ENCODE measurements at places on chromosomes 1 and 21. TPM values are rescaled to one million over a fixed set of nuclear protein-coding genes. Genes with fewer than 3 reads are reported as not detected.

DNA sequence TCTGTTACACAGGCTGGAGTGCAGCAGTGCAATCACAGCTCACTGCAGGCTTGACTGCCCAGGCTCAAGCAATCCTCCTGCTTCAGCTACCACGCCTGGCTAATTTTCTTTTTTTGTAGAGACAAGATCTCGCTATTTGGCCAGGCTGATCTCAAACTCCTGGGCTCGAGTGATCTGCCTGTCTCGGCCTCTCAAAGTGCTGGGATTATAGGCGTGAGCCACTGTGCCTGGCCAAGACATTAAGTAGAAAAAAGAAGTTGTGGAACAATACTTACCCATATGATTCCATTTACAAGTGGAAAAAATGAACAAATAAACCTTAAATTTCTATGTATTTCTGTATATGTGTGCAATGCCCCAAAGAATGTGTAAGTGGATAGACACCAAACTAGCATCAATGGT is 30.3 kb upstream of the ID3 start:
- H3K4me1 ChIP-seq = peaks cover 9% of the 10 kb centered on the region
- no peaks in the 10 kb centered on the region for H3K36me3 ChIP-seq
- H3K27me3 ChIP-seq = no peaks in the 10 kb centered on the region
- H3K4me3 ChIP-seq = no peak overlapping the region
- DNase-seq = no peak

TMCC2 gene
- 4.3 TPM for total RNA-seq

- no peak for DNase-seq
- H3K27me3 ChIP-seq = no peaks in the 10 kb centered on the region
- H3K4me3 ChIP-seq = no peak overlapping the region
- H3K27ac ChIP-seq = no peak overlapping the region
These were observed 8.4 kb upstream of the TNNI1 start for GRCh38 chr1:201429736-201430501.

DNA sequence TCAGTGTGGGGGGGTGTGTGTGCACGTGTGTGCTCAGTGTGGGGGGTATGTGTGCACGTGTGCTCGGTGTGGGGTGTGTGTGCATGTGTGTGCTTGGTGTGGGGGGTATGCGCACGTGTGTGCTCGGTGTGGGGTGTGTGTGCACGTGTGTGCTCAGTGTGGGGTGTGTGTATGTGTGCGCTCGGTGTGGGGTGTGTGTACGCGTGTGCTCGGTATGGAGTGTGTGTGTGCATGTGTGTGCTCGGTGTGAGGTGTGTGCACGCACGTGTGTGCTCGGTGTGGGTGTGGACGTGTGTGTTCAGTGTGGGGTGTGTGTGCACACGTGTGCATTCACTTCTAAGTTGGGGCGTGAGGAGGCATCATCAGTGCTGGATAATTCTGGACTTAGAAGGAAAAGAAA is 77.9 kb downstream of the PRDM16 start:
- H3K4me1 ChIP-seq = no peaks in the 10 kb centered on the region
- no peak overlapping the region for H3K4me3 ChIP-seq
- no peaks in the 10 kb centered on the region for H3K27me3 ChIP-seq

- H3K27ac ChIP-seq = no peak within 1 kb of the TSS
- no peaks in the 10 kb centered on the region for H3K36me3 ChIP-seq
- no peaks in the 10 kb centered on the region for H3K4me1 ChIP-seq
These were observed at the start of gene NTMT2 for GRCh38 chr1:170145770-170146676. TSS of gene NTMT2 (plus strand) at chr1:170145959. CDS start at chr1:170146108, 149 bp downstream.

DNA sequence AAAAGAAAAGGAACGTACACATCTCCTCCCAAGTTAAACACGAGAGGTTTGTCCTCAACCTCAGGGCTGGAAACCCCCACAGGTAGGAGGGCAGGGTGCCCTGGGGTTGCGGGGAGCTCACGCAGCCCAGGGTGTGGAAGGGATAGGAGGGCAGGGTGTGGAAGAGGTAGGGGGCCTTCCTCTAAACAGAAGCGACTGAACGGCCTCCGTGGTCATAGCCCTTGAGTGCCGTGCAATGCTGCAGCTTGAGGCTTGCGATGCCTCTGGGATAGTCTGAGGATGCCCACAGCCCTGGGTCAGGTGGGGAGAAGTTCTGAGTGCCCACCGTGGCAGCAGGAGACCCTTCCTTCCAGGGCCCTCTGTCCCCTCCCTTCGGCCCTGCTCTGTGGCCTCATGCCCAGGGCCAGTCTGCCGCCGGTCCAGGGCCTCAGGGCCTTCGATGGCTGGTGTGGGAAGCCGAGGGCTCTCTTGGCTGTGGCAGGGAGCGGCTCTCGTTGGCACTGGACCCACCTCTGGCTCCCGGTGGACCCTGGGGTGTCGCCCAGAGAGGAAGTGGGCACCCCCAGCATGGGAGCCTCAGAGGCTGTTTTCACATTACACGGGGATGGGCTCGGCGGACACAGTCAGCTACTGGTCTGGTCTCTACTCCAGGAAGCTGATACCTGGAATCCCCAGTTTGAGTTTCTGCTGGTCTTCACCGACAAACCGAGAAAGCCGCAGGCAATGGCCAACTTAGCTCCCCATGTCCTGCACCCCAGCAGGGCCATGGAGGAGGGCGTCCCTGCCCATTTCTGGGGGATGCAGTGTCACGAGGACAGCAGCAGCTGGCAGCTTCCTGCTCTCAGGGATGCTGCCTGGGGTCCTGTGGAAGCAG is 6.4 kb upstream of the CDK11B start:
- H3K4me3 ChIP-seq = no peak overlapping the region
- peaks cover 21% of the 10 kb centered on the region for H3K36me3 ChIP-seq
- H3K27ac ChIP-seq = no peak overlapping the region

DNA sequence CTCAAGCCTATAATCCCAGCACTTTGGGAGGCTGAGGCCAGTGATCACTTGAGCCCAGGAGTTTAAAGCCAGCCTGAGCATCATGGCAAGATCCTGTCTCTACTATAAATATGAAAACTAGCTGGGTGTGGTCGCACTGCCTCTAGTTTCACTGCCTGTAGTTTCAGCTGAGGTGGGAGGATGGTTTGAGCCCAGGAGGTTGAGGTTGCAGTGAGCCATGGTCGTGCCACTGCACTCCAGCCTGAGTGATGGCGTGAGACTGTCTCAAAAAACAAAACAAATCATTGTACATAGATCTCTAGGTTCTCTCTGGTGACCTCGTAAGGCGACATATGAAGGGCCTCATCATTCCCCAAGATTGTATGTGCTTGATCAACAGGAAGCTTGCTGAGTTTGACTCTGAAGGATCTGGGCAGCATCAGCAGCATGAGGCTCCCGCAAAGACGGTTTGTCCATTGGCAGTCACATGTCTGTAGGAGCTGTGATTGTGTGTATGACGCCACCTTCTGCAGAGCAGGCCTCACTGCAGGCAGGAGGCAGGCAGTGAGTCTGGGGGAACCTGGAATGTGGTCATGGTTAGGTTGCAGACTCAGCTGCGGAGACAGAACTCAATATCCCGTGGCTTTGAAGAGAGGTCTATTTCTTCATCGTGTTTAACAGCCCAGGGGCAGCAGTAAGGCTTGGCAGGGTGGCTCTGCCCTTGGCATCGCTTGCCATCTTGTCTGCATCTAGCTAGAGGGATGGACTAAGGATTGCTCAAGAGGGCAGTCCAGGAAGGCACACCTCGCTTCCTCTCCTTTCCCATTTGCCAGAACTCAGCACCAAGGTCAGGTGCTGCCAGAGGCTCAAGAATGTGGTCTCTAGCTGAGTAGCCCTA is 14.0 kb downstream of the ATP5PO start:
- peaks cover 42% of the 10 kb centered on the region for H3K36me3 ChIP-seq
- H3K4me3 ChIP-seq = no peak overlapping the region
- no peak overlapping the region for H3K27ac ChIP-seq
- DNase-seq = no peak
- H3K4me1 ChIP-seq = no peaks in the 10 kb centered on the region

GRCh38 chr1:116127848-116128540 is 16.8 kb downstream of the MAB21L3 start:
- H3K27ac ChIP-seq = no peak overlapping the region
- no peak overlapping the region for H3K4me3 ChIP-seq
- H3K4me1 ChIP-seq = peaks cover 8% of the 10 kb centered on the region

DNA sequence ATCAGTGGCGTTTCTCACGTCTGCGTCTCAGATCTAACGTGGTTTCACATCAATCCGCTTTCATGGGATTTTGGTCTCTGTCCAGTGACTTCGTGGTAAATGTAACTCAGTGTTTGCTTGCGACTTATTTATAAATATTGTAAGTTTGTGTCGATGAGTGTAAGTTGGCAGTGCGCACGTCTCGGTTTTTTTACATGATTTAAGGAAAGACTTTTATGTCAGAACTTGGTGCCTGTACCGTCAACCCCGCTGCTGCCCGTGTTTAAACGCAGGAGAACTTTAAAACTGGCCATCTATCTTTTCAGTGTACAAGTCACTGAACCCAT is 1.5 kb downstream of the B3GALT6 start:
- peaks cover 40% of the 10 kb centered on the region for H3K4me1 ChIP-seq
- H3K4me3 ChIP-seq = no peak overlapping the region
- H3K27ac ChIP-seq = no peak overlapping the region
- DNase-seq = no peak

DNA sequence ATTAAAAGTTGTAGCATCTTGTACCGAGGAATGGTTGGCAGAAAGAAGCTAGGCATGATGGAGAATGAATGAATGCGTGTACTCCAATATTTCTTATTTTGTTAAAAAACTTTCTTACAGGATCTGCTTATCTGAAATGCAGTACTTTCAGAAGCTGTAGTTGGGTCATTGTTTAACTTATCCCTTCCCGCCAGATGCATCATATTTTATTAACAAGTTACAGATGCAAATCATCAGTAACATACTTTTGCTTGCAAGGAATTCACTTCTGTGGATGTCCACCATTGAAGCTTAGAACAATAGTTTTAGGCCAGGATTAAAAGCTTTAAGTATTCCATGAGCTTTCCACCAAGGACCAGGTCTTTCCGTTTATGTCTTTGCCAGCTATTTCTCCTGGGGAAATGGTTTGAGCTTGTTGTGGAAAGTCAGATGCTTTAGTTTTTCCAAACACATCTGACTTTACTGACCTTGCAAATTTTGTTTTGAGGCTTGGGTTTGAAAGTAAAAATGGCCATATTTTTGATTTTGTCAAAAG is 65.4 kb downstream of the PATJ start:
- H3K27me3 ChIP-seq = no peaks in the 10 kb centered on the region
- peaks cover 6% of the 10 kb centered on the region for H3K36me3 ChIP-seq
- no peak for DNase-seq
- H3K4me1 ChIP-seq = no peaks in the 10 kb centered on the region
- no peak overlapping the region for H3K4me3 ChIP-seq
- H3K27ac ChIP-seq = no peak overlapping the region

DNA sequence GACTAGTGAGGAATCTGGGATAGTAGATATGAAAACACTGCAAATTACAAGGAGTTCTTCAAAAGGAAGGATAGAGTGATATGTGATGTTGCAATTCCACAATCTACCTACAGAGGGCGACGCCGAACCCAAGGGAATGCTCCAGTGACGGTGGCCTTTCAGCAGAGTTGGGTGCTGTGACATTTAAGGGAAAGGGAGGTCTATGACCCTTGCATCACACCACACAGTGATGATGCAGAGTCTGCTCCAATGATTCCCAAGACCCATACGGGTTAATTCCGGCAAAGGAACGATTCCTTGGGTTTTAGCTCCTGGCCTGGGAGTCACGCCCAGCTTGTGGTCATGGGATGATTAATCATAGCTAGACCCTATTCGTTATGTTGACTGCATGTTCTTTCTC is 123.0 kb upstream of the IGSF21 start:
- no peaks in the 10 kb centered on the region for H3K27me3 ChIP-seq
- DNase-seq = no peak
- H3K4me3 ChIP-seq = no peak overlapping the region
- no peaks in the 10 kb centered on the region for H3K36me3 ChIP-seq
- no peaks in the 10 kb centered on the region for H3K4me1 ChIP-seq

GRCh38 chr21:30942192-30942591 is 60.8 kb upstream of the KRTAP11-1 start:
- H3K4me3 ChIP-seq = no peak overlapping the region
- DNase-seq = no peak
- no peak overlapping the region for H3K27ac ChIP-seq
- H3K4me1 ChIP-seq = no peaks in the 10 kb centered on the region
- no peaks in the 10 kb centered on the region for H3K27me3 ChIP-seq
- no peaks in the 10 kb centered on the region for H3K36me3 ChIP-seq
